ENCODE measurements at places on chromosomes 1 and 21.
A peak's percentile ranks its signal among the peaks of the same experiment; 100 is the strongest.

GRCh38 chr1:46184920-46185658 lies 8.8 kb upstream of the P3R3URF start:
- DNase-seq: peak; percentile 72

DNA sequence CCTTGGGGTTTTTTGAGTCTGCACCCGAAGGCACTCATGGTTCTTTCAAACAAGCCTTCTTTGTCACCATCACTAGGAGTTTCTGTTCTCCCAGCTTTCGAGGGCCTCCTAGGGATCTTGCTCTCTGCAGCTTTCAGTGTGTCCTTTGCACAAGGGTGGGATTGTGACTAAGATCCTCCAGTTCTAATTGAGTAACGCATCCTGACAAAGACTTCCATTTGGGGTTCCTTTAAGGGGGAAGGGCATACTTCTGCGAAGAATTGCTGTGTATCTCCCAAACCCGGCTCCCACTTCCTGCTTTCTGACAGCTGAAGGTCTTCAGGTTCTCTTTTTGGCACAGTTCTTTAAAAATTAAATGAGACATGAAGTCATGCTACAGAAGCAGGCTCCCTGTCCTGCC lies 139.4 kb downstream of the EDEM3 start:
- no peak for DNase-seq

DNA sequence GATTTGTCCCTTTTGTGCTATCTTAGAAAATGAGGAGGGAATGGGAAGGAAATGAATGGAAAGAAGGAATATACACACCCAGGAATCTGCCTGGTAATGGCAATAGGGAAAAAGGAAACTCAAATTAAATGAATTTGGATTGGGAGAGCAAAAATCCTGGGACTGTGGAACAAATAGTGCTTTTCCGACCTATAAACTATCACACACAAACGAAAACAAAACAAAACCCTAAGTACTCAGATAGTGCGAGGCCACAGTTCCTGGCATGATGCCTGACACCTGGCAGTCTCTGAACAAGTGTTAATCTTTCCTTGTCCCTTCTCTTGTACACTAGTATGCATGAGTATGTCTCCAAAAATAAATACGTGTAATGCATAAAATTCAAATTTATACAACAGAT lies 319.8 kb upstream of the SPAG17 start:
- no peak for DNase-seq

- no peak for DNase-seq
Measured at GRCh38 chr1:57036641-57037579, 71.1 kb upstream of the C8B start.

- DNase-seq: no peak
Measured at GRCh38 chr1:118204648-118205047, 19.6 kb upstream of the SPAG17 start.

- no peak for DNase-seq
Measured at GRCh38 chr21:35280231-35280630, 231.1 kb upstream of the RUNX1 start.

All from activated CD8-positive, alpha-beta memory T cell treated with anti-CD3 and anti-CD28 coated beads for 24 hours (primary cell).